ENCODE measurements at places on chromosomes 2 and 18.

DNA sequence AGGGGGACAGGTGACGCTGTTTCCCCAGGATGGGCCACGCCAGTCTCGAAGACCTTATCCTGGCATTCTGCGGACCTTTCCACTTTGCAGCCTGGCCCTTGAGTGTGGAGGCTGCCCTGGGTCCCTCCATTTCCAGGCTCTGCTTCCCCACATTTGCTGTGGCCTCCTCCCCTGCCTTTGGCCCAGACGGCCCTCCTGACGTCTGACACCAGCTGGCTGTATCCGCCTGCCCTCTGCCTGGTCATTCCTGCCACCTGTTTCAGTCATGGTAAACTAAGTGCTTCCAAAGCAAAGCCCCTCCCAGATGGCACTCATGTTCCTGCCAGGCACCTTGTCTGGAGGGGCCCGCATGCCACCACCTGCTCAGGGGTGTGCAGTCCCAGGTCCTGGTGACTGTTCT is 95.1 kb downstream of the ASB1 start:
- no peak for DNase-seq

GRCh38 chr2:53600815-53601214 is 166.8 kb upstream of the CHAC2 start:
- DNase-seq = no peak

- DNase-seq = no peak
These were observed 79.7 kb downstream of the TMEM17 start for GRCh38 chr2:62426154-62426912.

DNA sequence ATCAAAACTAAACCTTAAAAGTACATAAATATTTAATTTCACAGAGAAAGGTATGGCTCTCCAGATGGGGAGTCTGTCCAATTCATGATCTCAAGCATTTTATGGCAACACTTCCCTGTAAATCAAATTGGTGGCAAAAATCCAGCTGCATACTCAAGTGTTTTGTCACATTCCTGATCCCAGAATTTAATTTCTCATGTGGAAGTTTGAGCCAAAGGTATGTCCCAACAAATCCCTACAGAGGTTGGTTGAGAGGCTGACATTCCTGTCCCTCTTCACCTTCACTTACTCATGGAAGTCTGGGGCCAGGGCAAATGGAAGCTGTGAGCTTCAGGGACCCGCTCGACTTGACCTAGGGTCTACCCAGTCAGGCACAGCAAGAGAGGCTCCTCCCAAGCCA is 17.7 kb downstream of the KLF7 start:
- no peak for DNase-seq

DNA sequence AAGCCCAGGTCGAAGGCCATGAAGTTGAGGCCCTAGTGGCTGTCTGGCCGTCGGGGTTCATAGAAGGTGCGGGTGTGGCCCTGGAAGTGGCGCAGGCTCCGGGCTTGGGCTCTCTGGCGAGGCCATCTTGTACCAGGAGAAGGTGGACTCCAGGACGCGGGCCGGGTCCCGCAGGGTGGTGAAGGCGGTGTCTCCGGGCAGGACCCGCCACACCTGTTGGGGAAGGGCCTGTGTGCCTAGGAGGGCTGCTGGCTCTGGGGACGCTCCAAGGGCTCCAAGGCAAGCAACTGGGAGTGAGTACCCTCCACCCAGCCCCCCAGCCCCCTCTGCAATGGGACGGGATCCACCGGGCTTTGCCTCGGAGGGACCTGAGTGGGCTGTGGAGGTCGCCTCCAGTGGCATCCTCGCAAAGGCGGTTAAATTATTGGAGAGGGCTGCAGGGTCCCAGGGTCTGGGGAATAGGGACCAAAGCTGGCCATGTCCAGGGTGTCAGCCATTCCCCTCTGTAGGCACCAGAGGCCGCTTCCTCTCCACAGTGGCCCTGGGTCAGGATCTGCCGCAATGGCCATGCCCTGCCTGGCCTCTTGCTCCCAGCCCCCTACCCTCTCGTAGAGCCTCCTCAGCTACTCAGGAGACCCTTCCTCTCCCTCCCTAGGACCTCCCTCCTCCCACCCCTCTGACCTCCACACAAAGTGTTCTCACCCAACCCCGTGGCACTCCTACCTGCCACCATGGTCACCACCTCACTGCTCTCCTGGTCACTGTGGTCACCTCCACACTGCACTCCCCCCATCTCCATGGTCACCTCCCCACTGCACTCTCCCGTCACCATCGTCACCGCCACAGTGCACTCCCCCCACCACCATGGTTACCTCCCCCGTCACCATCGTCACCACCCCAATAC is 10.3 kb downstream of the AQP12A start:
- no peak for DNase-seq

DNA sequence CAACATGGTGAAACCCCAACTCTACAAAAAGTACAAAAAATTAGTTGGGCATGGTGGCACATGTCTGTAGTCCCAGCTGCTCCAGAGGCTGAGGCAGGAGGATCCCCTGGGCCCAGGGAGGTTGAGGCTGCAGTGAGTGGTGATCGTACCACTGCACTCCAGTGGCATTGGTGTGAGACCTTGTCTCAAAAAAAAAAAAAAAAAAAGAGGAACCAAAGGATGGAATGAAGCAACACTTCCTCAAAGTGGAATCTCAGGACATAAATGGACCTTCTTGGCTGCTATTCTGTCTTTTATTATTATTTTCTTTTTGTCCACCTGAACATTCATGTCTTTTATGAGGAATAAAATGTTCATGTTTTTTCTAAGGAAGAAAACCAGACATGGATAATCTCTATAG is 13.7 kb downstream of the GEMIN6 start:
- no peak for DNase-seq

- DNase-seq = no peak
These were observed 1332.4 kb upstream of the TMEFF2 start for GRCh38 chr2:193527146-193527545.

- DNase-seq = no peak
These were observed 415.4 kb upstream of the RGPD4 start for GRCh38 chr2:107411267-107411666.

- no peak for DNase-seq
These were observed 96.8 kb downstream of the FBXO15 start for GRCh38 chr18:74050807-74051206.

GRCh38 chr18:61975526-61976326 is 82.9 kb upstream of the RNF152 start:
- DNase-seq = peak; percentile 45

GRCh38 chr2:109428841-109429566 is 184.8 kb downstream of the SEPTIN10 start:
- no peak for DNase-seq

GRCh38 chr2:171237751-171238505 is 77.2 kb upstream of the TLK1 start:
- no peak for DNase-seq

GRCh38 chr2:141931797-141932196 is 199.0 kb downstream of the LRP1B start:
- no peak for DNase-seq

- peak; percentile 64 for DNase-seq
These were observed 30.6 kb upstream of the CYP1B1 start for GRCh38 chr2:38106405-38107094.

- DNase-seq = no peak
These were observed 163.5 kb upstream of the FBXO11 start for GRCh38 chr2:48069769-48070168.

- DNase-seq = peak; percentile 65
These were observed 37.5 kb upstream of the ZNF385B start for GRCh38 chr2:179898873-179899272.

DNA sequence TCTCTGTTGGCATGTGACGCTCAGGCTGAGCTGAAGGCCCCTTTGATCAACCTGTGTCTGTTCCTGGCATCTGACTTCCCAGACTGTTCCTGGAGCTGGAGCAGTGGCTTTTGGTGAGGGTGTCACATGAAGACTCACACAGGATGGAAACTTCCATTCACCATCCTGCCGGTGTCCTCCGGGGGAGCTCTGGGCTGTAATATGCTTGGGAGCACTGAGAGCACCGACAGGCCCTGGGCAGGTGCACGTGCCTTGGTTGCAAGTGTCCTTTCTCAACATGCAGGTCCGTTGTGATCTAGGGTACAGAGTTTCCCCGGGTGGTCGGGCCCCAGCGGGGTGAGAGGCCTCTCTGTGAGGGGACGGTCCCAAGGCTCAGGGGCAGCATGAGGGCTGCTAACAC is 24.8 kb upstream of the GBX2 start:
- no peak for DNase-seq

- no peak for DNase-seq
These were observed 135.6 kb upstream of the KLHL29 start for GRCh38 chr2:23249348-23249747.

DNA sequence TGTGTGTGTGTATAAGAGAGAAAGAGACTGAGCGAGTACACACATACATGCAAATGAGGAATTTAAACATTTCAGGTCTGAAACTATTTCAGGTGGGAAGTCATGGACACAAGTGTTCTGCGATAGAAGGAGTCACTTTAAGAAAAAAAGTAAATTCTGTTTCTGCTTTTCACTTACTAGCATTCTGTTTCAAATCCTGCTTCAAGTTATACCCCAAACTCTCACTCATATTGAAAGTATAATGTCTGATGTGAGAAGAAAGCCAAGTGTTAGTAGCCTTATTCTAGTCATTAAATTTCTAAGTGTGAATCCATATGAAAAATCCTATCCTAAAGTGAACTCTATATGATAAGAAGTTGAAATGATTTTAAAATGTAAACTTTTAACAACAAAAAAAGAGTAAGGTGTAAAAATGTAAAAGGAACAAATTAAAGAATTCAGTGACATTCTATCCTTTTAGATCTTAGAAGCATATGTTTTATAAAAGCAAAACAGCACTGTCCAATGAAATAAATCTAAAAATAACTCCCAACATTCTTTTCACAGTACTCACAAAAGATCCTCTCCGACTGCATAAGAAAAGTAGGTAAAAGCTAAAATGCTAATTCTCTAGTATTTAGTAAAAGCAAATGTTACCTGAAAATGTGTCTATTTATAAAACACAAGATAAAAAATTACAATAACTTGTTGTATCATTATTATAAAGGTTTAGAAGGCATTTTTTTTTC is 570.6 kb downstream of the ZEB2 start:
- DNase-seq = peak; percentile 6
